ENCODE measurements at places on chromosomes 12 and 14.

DNA sequence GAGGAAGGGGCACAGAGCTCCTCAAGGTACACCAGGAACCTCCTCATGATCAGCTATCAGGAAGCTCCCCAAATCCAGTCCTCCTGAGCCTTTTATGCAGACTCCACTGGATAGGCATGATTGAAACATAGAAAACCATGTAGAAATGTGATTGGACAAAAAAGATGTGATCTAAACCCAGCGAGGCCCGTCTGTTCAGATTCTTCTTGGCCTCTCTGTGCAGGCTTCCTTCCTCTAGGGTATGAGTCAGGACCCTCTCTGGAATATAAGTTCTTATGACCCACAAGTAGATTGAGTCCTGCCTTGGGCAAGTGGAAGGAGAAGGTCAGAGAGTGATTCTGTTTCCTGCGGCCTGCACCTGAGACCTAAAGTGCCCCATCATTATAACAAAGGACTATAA, 166.3 kb downstream of the PHLDA1 start:
- no peak for DNase-seq

DNA sequence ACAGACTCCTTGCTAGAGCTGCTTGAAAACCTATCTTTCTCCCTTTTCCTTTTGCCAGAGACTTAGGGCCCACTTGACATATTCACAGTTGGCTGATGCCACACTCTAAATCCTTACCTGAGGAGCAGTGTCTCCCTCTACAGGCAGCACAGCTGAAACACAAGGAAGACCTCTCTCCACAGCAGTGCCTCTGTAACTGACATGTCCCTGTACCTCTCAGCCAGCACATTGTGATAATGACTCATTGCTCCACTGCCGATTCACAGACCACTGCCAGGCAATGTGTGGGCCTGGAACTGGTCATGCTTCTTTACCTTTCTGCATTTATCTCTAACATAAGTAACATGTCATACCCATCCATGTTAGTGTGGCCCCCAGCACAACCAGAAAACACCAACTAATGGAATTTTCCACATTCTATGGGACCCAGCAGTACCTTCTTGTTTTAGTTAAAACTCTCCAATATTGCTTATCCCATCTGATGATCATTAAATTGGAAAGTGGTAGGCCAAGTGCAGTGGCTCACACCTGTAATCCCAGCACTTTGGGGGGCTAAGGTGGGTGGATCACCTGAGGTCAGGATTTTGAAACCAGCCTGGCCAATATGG, 56.5 kb downstream of the GTF2A1 start:
- peak; percentile 15 for DNase-seq

DNA sequence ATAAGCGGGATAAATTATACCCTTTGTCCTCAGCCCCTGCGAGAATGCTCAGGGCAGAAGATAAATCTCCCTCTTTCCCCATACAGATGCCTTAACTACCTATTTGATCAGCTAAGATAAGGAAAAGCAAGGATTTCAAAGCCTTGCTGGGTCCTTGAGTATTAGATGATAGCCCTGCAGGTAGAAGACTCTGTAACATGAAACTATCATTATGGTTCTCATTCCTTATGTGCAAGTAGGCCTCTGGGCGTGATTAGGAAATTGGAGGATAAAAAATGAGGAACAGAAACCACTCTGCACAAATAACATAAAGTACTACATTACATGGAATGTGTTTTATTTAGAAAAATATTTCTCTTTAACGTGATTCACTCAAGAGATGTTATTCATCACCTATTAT, 14.5 kb upstream of the WDR89 start:
- no peak for DNase-seq

- DNase-seq, result no peak
Measured at GRCh38 chr12:59500915-59501314, 94.9 kb upstream of the SLC16A7 start.

GRCh38 chr14:65287264-65288131, 125.0 kb upstream of the FUT8 start:
- DNase-seq, result peak; percentile 64

GRCh38 chr12:52608161-52608560, 6.9 kb upstream of the KRT72 start:
- no peak for DNase-seq

- no peak for DNase-seq
Measured at GRCh38 chr12:116201908-116202307, 75.6 kb downstream of the MED13L start.

- no peak for DNase-seq
Measured at GRCh38 chr12:15052691-15053090, 79.8 kb downstream of the PDE6H start.

DNA sequence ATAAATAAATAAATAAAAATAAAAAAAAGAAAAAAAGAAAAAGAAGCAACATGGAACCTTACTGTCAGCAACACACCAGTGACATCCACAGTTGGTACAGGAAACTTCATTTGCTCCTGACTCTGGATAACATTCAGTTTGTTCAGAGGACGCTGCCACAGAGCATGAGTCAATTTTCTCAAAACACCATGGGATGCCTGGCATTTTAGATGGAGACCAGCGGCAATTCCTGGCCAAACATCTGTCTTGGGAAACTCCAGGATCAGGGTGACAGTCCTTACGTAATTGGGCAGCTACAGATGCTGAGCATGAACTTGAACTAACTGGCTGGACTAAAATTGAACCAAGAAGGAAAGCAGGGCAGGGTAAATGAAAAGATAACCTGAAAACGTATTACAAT, 166.2 kb upstream of the CPNE8 start:
- no peak for DNase-seq

GRCh38 chr12:72839696-72840095, 567.5 kb downstream of the TRHDE start:
- no peak for DNase-seq

- no peak for DNase-seq
Measured at GRCh38 chr14:92322516-92322915, 449 bp upstream of the SLC24A4 start.

DNA sequence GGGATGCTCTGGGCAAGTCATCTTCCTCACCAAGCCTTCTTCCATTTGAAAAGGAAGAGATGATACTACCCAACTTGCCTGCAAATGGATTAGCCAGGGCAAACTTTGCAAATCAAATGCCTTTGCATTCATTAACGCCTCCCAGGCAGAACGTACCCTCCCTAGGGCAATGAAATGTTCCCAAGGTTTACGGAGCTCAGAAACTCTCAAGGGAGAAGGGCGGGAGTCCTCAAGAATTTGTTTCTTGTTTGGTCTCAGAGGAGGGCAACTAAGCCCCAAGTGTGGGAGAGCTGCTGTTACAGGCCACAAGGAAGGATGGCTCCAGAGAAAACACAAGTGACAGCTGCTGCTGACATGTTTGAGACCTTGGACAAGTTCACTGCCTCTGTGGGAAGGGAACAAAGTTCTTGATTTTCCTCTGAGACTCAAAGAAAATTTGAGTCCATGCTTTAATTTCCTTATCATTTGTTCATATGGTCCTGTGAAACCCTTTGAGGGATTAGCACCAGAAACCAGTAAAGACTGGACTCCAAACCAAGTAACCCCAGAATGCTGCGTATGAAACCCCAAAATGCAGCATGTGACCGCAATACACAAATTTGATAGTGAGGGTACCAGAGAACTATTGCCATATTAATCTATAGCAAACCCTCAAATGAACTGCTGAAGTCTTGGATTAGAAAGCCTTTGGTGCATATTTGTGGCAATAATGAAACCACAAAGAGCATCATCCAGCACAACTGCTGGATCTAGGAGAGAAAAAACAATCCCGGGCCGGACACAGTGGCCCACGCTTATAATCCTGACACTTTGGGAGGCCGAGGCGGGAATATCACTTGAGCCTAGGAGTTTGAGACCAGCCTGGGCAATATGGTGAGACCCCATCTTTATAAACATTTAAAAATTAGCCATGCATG, 22.9 kb downstream of the SPTB start:
- no peak for DNase-seq

DNA sequence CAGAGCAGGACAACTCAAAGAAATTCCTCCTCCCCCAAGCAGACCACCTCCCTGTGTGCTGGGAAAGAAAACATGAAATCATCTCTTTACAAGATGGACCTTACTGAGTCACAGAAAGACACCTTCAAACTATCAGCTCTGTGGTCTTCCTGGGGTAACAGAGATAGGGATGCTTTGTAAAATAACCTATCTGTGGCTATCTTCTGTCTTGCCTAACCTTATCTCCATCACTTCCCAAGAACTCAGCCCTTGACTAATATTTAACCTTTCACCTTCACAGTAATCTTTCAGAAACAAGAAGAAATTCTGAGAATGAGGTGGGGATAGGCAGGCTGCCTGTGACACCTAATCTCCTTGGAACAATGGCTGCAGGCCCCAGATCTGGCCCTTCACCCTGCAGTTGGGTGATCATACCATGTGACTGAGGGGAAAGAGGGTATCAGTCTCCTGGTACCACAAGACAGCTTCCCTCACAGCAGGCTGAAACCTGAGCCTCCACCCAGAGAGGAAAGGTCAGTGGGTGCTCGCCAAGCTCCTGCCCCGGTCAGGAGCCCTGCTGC, 27.4 kb upstream of the CEBPE start:
- DNase-seq, result no peak

- DNase-seq, result no peak
Measured at GRCh38 chr14:69339426-69339825, 58.7 kb downstream of the ERH start.

GRCh38 chr12:12546314-12546772, 16.3 kb downstream of the DUSP16 start:
- no peak for DNase-seq

DNA sequence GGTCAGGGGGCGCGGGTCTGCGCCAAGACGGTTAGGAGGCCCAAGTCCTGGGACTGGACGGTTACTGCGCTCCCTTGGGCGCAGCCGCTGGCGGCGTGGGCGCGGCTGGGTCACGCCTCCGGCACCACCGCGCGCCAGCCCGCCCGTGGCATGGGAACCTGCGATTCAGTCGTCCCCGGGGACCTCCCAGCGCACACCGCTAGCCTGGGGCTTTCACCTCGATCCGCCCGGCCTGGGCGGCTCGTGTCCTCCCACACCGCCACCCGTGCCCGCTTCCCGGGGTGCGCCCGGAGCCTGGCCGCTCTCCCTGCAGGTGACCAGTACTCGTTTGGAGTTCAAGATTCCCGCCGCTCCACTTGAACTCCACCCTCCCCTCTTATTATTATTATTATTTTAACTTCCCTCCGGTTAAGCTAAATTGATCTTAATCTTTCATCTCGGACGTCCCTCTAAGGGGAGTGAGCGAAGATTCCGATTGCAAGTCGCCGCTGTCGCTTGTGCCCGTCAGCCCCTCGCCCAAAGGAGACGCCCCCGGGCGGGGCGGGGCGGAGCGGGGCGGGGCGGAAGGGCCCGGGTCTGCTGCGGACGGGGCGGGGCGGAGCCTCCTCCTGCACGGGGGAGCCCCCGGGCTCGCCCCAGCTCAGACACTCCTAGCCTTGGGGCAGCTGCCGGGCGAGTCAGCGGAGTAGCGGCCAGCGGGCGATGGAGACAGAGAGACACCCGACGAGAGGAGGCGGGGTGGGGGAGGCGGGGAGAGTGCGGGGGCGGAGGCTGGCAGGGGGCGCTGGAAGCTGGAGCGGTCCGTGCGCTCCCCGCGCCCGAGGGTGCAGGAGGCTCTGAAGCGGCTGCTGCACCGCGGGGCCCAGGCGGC, at the start of gene KCNMB4:
KCNMB4 (plus strand) TSS at position 643 of the 871 bp plus-strand sequence. CDS start 445 bp downstream, outside the sequence.
- DNase-seq, result peak; percentile 67

DNA sequence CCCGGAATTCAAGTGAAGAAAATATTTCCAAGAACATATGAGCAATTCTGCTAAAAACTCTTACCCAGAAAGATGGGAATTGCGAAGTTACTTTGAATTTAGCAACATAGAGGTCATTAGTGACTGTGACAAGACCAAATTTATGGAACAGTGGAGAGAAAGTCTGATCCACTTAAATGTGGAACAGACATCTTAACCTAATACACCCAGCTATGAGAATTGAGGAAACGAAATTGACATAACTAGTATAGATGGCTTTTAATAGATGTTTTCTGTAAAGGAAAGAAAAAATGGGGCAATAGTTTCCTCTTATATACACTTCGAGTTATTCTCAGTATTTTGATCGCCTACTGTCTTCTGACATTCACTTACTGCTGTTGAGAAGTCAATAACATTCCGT, 4.6 kb downstream of the OVCH1 start:
- no peak for DNase-seq

DNA sequence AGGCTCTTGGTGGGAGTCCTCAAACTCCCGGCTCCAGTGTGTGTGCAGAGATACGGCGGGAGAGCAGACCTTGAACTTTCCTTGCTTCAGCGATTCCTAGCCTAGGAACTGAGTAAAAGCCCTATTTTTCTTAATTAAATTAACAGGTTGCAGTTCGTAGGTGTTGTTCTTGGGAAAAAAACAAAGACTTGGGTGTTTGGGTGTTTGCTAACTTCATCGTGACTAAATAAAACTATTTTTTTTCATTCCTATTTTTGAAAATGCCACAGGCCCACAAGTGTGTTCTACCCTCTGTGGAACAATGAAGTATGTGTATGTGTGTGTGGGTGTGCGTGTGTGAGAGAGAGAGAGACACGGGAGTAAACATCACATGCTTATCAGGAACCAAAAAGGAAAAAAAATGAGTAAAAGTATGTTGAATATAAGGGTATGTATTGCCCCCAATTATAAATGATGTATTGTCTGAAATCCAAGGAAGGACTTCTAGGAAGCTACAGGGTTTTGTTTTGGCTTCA, 651 bp downstream of the TMEM117 start:
- no peak for DNase-seq

- DNase-seq, result no peak
Measured at GRCh38 chr12:52980096-52980649, 26.1 kb upstream of the EIF4B start.
